ENCODE measurements at places on chromosomes 6 and 20.

- DNase-seq: no peak
These were observed 58.7 kb upstream of the EMILIN3 start for GRCh38 chr20:41425180-41425884.

DNA sequence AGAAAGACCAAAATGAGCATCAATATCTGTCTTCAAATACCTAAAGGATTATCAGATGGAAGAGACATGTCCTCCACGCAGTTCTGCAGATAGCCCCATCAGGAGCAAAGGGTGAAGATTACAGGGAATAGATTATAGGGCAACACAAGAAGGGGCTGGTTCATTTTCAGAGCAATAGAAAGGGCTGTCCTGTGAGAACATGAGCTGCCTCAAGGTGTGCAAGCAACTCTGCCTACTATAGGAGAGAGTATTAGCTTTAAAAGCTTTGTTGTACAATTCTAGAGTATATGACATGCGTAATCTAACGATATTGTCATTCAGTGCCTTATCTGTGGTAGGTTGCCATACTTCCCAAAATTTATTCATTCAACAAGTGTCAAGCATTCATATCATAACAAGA lies 112.7 kb downstream of the NRSN1 start:
- no peak for DNase-seq

DNA sequence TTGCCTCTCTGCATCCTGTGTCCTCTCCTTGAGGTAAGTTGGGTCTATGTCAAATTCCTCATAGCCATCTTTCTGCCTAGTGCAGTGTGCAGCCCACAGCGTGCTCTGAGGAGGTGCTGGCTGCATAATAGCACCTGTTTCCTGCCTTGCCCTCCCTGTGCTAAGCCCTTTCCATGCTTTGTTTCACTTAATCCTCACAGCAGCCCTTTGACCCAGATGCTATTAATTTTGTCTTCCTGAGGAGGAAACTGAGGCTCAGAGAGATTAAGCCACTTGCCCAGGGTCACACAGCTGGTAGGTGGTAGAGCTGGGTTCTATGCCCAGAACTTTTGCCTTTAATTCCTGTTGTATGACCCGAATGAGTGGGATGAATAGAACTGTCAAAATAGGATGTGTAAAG lies 13.5 kb downstream of the FAM83D start:
- no peak for DNase-seq

DNA sequence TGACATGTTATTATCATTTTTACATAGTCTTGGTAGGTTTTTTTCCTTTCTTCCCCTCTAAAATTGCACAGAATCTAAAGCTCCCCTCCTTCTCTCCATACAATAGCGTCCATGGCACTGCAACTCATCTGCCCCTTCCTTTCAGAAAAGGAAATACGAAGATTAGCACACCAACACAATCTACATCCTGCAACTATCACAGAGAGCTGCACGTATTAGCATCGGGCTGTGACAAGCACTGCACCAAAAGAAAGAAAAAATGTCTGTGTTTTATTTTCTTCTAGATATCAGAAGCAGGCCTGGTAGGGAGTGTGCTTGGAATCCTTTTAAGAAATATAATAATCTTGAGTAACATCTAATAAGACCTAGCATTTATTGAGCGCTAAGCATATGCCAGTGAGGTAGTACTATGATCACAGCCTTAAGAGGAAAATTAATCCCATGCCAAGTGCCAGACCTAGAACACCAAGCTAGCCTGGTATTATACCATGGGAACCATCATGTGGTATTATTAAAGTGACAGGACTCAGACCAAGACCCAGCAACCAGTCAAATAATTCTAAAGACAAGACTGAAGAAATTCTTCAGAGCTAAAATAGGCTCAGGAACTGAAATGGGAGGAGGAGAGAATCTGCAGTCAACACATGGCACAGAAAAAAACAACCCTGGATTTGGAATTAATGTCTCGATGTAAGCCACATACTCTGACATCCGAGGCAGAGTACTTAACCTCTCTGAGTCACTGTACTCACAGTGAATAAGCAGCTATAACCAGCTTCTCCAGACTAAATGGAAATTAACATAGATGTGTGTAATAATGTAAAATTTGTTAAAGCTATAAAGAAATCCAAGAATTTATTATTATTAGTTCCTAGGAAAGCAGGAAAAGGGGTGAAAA lies 124.3 kb downstream of the IPCEF1 start:
- DNase-seq: no peak

DNA sequence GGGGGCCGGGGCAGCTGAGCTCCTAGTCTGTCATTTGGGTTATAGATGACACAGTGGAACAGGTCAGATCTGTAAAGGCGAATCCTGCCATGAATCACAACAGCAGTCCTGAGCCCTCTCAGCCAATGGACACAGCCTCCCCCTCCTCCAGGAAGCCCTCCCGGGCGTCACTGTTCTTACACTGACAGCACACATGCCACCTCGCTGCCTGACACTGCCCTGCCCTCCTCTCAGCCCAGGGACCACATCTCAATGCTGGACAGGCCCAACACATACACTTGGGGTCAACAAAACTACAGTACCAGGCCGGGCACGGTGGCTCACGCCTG lies 26.8 kb downstream of the ZBTB46 start:
- no peak for DNase-seq

Measured in GM18507 (cell line).